H1 (cell line): ENCODE measurements at places on chromosomes 6 and 20.

- no peak overlapping the region for H3K27ac ChIP-seq
- peaks cover 33% of the 10 kb centered on the region for H3K4me1 ChIP-seq
- no peaks in the 10 kb centered on the region for H3K27me3 ChIP-seq
Measured at GRCh38 chr6:159981071-159981402, 12.2 kb downstream of the IGF2R start.

- no peak for DNase-seq
- H3K27ac ChIP-seq: no peak overlapping the region
- H3K4me1 ChIP-seq: no peaks in the 10 kb centered on the region
Measured at GRCh38 chr6:85685713-85686112, 43.0 kb upstream of the SYNCRIP start.

- no peak overlapping the region for H3K27ac ChIP-seq
- no peaks in the 10 kb centered on the region for H3K4me1 ChIP-seq
- no peak overlapping the region for H3K4me3 ChIP-seq
- H3K27me3 ChIP-seq: no peaks in the 10 kb centered on the region
- H3K36me3 ChIP-seq: no peaks in the 10 kb centered on the region
- no peak for DNase-seq
Measured at GRCh38 chr6:93746892-93747291, 327.5 kb upstream of the EPHA7 start.

DNA sequence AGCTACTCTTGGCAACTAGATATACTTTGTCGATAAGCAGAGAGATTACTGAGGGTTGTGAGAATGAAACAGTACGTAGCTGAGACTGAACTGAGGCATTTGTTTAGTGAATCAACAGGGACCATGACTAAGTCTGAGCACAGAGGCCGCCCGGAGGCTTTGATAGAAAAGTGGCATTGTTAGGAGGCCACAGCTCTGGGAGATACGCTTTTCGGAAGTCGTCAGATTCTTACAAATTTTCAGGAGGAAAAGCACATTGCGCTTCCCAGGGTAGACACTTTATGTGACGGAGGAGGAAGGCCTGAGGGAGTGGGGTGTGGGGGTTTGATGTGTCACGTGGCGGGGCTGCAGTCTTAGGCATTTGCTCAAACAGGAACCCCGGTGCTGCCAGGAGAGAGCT lies 69.4 kb downstream of the PSMG4 start:
- no peak for DNase-seq
- peaks cover 12% of the 10 kb centered on the region; the same call in 1 of the 2 replicates for H3K4me1 ChIP-seq
- no peaks in the 10 kb centered on the region for H3K27me3 ChIP-seq
- no peaks in the 10 kb centered on the region for H3K36me3 ChIP-seq
- H3K4me3 ChIP-seq: no peak overlapping the region

DNA sequence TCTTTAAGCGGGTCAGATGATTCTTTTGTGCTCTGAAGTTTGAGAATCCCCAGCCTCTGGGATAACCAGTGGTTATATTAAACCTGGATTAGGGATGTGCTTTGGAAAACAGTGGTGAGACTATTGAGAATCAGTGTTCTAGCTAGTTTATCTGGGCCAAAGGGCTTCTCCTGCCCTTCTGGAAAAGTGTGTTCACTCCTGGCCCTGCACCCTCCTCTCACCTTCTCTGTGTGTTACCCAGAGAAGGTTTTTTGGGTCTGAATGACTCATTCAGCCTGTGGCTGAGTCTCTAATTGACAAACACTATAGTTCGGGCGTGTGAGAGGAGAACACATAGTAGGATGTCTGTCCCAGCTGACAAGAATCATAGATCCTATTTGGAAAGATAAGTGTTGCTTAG lies 66.7 kb downstream of the LRRC1 start:
- no peak for DNase-seq
- H3K27ac ChIP-seq: no peak overlapping the region
- H3K36me3 ChIP-seq: no peaks in the 10 kb centered on the region
- no peak overlapping the region for H3K4me3 ChIP-seq

DNA sequence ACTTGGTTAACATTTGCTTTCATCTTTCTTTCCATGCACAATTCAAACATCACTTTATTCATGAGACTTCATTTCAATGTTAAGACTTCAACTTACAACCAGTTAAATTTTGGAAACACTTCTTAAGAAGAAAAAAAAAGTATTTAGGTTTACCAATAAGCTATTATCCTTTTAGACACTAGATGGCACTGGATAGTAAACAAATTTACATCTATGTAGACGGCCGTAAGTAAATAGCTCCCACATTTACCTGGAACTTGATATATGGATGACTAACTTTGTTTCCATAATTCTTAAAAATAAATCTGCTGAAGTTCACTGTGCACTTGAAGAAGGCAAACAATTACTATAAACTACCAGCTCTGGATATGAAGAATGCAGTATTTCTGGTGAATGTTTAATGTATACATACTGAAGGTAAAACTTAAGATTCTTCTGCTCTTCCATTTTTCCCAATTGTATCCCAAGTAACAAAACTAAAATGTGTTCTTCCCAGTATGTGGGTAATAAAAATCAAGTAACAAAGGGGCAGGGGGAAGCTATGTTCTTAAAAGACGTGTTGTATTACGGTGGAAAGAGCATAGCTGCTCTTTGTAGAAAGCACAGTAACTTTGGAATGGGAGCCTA lies 130.6 kb upstream of the C6orf118 start:
- no peaks in the 10 kb centered on the region for H3K36me3 ChIP-seq
- H3K27ac ChIP-seq: no peak overlapping the region
- H3K4me1 ChIP-seq: no peaks in the 10 kb centered on the region
